Activated CD8-positive, alpha-beta memory T cell treated with anti-CD3 and anti-CD28 coated beads, Interleukin-2, amount 10 ng/mL, durations not matched to agents 7 days and 5 days (primary cell): ENCODE measurements at places on chromosomes 7 and 10.

DNA sequence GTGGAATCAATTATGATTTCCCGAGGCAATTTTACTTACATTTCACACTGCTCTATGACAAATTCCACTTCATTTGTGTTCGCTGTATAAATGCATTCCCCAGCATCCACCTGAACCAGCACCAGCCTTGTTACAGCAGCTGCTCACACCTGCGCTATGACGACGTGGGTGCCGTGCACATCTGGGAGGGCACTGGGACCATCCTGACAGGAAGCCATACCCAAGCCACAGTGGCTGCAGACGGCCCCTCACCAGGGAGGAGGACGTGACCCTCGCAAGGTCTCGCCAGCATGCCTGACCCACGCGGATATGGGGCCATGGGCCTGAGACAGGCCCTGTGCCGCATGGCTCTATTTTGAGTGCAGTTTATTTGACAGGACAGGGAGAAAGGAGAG lies 201.3 kb downstream of the MAD1L1 start:
- no peak for DNase-seq

GRCh38 chr7:116673457-116673865 lies 1.5 kb downstream of the MET start:
- no peak for DNase-seq

GRCh38 chr7:43768201-43768886 lies 9.9 kb downstream of the BLVRA start:
- DNase-seq: no peak

DNA sequence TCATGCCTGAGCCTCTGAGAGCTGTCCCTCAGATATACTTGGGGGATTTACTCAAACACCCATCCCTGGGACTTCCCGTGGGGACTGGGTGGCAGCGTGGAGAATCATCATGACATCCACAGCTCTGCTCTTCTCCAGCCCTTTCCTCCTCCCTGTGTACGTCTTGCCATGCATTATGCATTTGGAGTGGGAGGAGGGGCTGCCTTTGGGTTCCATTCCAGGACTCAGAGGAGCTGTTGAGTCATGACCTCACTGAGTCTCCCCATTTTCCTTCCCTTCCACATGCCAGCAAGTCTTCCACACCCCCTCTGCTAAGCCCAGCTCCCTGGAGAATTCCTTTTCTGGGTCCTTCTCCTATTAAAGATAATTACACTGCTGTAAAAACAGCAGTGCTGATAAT lies 480.7 kb downstream of the SORCS3 start:
- no peak for DNase-seq

- DNase-seq: no peak
Measured at GRCh38 chr10:104580321-104580720, 60.8 kb upstream of the SORCS3 start.

DNA sequence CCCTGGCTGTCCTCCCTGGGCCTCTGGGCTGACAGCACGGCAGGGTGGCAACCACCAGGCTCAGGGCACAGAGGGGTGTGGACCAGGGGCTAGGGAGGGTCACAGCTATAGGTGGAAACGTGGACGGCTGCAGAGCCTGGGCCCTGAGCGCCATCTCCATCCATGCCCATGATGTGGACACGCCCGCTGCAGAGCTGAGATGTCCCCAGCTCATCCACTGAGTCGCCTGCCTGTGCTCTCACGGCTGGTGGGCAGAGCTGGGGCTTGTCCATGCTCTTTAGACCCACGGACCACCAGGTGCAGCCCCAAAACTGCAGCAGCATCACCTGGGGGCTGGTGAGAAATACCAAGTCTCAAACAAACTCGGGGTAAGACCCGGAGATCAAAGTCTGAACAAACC lies 16.1 kb downstream of the TECPR1 start:
- DNase-seq: no peak

DNA sequence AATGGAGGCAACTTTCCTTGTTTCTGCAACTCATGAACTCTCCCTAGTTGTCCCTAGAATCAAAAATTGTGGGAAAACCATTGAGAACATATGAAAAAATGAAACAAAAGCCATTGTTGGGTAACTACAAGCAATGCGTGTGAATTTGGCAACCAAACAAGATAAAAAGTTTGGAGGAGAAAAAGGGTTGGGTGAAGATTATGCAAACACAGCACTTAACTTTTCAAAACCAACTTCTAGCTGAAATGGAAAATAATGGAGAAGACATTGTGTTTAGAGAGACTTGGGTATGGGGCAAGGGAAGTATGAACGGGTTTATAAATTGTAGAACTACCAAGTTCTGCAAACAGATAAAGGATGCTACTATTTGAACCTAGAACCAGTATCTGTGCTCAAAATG lies 89.0 kb upstream of the SVIL start:
- DNase-seq: no peak

GRCh38 chr10:13681960-13682359 lies 95.2 kb downstream of the PRPF18 start:
- DNase-seq: no peak

- no peak for DNase-seq
Measured at GRCh38 chr7:46220066-46220630, 299.1 kb upstream of the IGFBP3 start.

GRCh38 chr10:114285961-114286441 lies 46.9 kb downstream of the VWA2 start:
- no peak for DNase-seq

DNA sequence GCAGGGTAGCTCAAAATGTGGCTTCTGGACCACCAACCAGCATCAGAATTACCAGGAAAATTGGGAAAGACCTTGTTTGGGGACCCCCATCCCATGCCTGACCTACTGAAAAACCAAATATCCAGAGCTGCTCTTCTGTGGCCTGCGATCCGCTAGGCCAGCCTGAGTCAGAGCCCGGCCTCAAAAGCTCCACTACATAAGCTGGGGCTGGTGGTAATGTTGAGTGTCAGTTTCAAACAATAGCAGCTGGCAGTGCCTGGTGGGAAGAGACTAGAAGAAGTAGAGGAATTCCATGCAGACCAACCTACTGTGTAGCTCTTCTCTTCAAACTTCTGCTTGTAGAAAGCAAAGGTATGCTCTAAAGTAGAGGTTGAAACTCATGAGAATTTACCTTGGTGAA lies 52.0 kb downstream of the KLRG2 start:
- no peak for DNase-seq

GRCh38 chr7:108598914-108599580 lies 29.4 kb downstream of the DNAJB9 start:
- DNase-seq: no peak

- DNase-seq: no peak
Measured at GRCh38 chr10:69994262-69994661, 58.4 kb upstream of the MACROH2A2 start.

GRCh38 chr10:61635471-61635870 lies 27.3 kb upstream of the CABCOCO1 start:
- no peak for DNase-seq

DNA sequence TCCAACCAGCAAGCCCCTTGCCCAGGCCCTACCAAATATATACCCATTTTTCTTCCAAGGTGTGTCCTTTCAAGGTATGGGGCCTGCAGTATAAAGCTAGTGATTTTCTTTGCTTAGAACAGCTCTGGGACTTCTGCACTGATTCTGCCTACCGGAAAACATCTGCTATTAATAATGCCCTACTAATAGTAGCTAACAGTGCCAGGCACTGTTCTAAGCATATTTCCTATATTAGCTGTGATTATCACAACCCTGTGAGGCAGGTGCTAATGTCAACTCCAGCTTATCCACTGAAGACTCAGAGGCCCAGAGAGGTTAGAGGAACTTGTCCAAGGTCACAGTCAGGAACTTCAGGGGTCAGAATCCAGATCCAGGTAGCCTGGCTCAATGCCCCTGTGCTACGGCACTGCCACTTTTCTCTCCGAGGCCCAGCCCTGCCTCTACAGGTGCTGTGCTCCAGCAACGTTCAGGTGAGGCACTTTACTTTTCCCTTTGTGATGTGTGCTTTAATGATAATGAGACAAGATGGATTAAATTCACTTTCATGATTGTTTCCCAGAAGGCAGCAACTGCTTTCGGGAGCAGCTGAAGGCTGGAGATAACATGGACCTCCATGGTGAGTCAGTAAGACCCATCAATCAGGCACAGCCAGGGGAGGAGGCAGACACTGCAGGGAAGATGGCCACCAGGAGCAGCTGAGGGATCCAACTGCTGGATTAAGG lies 26.7 kb downstream of the TAS2R41 start:
- DNase-seq: no peak

DNA sequence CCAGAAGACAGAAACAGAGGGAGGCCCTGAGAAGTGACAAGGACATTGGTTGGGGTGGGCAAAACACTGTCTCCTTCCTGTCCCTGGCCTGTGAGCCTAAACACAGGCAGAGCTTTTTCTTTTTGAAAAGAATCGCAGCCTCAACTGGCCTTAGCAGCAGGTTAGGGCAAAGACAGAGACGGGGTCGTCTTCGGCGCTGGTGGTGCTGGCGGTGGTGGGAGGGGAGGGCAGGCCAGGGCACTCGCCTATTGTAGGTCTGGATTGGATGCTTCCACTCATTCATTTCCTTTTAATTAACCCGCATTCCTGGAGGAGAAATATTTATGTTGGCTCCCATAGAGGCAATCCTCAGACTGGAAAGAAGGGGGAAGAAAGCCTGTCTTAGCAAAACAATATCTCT lies 22.6 kb downstream of the WNT8B start:
- DNase-seq: no peak

DNA sequence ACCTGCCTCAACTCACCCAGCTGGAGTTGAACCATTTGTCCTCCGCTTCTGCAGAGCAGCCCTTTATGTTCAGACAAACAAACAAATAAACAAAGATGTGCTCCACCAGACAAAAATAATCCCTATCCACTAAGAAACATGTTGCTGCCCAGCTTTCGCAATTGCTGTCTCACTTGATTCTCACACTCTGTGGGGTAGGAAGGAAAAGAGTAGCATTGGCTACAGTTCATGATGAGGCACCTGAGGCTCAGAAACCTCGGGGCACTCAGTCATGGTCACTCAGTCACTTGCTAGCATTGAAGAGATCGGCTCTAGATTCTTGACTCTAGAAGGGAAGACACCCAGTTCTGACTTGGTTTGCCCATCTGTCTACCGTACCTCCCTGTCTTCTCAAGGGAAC lies 88.0 kb upstream of the ZMIZ1 start:
- no peak for DNase-seq

DNA sequence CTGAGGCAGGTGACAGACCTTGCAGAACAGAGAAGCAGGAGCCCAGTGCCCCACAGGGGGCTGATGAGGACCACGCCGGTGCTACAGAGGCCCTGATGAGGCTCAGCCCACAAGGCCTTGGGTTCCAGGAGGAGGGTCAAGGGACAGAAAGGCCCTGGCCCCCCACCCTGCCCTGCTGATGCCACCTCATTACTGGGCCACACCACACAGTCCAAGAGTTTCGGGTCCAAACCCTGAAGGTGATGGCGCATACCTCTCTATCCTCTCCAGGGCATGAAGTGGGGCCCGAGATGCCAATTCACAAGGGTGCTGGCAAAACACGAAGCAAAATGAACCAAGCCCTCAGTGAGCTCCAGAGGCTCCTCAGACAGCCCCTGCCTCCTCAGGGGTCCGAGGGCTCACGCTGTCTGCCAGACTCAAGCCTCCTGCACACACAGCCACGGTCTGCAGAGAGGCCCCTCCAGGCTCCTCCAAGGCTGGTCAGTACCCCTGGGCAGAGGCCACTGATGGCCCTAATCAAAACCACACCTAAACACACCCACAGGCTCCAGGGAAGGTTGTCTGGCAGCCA lies 32.3 kb downstream of the RASGEF1A start:
- DNase-seq: peak; percentile 34

- no peak for DNase-seq
Measured at GRCh38 chr10:108060246-108060645, 895.7 kb upstream of the SORCS1 start.

DNA sequence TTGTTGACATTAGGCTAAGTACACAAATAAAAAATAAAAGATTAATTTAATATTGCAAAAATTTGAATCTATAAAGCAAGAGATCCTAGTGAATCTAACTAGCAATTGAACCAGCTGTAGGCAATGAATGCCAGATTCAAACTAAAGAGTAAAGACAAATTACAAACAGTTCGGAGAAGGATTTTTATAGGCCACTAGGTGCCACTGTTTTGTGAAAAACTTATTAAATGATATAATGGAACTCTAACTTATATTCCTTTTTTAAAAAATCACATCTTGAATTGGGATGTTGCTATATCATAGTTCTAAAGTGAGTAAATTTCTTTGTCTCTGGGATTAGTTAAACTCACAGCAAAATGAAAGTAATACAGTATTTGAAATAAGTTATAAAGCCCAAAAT lies 39.1 kb upstream of the GNAI1 start:
- no peak for DNase-seq
